ENCODE measurements at places on chromosomes 11 and 22.
A peak's percentile ranks its signal among the peaks of the same experiment; 100 is the strongest.

DNA sequence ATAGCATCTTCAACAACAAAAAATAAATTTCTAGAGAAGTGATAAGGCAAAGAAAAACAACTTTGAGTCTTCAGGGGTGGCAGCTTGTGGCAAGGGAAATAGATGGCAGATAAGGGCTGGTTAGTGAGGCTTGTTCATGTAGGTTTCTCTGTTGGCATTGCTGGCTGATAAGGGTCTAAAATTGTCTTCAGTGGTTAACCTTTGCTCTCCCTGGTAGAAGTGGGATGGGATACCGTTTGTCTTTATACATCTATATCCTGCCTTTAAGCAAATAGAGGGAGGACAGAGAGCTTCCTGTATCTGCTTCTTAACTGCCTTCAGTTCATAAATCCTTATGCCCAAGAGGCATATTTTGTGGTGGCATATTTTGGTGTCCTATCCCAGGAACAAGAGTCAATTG lies 57.1 kb downstream of the TRAF6 start:
- DNase-seq: no peak

DNA sequence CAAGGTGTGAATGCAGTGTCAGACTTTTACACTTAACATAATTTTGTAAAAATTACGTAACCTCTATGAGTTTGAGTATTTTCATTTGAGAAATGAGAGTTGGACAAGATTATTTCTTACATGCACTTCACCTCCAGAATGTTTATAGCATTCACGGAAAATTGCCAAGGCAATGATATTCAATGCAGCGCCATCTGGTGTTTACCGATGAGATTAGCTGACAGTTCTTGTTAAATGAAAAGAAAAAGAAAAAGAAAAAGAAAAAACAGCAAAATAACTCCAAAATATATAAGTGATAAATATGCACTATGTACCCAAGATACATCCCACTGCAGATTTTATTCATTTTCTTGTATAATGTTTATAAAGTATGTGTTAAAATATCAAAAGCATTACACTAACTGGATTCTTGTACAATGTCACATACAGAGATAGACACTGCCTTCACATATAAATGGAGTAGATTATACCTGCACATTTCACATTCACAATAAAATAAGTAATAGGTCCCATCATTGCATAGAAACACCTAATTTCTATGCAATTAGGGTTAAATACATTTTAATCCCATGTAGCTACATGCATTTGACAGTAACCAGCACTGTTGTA lies 976.3 kb upstream of the FAT3 start:
- DNase-seq: no peak

DNA sequence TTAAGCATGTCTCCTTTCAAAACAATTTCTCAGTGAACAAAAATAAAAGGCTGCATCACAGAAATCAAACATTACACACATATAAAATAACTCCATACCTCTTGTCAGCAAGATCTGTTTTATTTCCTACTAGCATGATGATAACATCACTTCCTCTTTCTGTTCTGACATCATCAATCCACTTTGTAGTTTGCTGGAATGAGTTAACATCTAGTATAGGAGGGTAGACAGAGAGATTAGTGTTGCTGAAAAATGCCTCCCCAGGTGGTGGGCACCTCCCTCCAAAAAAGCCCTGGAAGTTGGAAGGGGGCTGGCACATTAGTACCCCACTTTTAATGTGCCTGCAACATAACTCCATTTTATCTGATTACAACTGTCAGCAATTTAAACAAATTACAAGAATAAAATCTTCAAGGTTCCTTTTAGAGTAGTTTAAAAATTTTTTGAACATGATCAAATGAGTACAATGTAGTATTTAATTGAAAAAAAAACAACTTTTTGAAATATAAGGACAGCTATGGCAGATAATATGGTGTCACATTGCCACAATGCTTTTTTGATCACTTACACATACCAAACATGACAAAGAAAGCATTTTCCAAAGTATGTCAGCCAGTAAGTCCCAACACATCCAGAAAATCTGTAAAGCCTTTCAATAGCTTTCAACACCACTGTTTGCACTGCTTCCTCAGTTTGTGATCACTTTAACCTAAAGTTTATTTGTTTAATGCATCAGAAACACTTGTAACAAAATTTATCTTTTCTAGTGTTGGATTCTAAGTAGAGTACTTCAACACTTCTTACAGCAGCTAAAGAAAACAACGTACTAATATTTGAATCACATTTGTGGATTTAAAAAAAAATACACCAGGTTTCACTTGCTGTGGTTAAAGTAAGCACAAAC lies 44.5 kb downstream of the RAB6A start:
- DNase-seq: no peak

GRCh38 chr11:57562596-57562995 lies 4.9 kb downstream of the UBE2L6 start:
- DNase-seq: no peak

GRCh38 chr11:4926608-4927007 lies 2.5 kb upstream of the OR51G1 start:
- no peak for DNase-seq

GRCh38 chr22:39946126-39946502 lies 14.1 kb upstream of the TMA7B start:
- DNase-seq: no peak

DNA sequence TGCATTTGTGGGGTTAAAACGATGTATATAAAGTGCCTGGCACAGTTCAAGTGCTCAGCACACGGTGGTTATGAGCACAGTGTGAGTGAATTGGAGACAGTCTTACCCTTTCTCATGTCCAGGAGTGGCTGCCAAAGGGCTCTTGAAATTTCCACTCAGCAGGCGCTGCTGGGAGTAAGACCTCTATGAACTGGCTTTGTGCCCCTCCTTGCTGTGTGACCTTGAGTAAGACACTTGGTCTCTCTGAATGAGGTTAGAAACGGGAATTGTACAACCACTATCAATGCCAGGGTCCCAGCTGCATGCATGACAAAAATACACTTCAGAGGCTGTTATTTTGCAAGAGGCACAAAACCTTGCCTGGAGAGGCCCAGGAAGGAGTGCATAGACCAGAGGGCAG lies 86.6 kb downstream of the TSPAN18 start:
- DNase-seq: no peak

GRCh38 chr11:98871690-98872089 lies 149.1 kb upstream of the CNTN5 start:
- DNase-seq: no peak

DNA sequence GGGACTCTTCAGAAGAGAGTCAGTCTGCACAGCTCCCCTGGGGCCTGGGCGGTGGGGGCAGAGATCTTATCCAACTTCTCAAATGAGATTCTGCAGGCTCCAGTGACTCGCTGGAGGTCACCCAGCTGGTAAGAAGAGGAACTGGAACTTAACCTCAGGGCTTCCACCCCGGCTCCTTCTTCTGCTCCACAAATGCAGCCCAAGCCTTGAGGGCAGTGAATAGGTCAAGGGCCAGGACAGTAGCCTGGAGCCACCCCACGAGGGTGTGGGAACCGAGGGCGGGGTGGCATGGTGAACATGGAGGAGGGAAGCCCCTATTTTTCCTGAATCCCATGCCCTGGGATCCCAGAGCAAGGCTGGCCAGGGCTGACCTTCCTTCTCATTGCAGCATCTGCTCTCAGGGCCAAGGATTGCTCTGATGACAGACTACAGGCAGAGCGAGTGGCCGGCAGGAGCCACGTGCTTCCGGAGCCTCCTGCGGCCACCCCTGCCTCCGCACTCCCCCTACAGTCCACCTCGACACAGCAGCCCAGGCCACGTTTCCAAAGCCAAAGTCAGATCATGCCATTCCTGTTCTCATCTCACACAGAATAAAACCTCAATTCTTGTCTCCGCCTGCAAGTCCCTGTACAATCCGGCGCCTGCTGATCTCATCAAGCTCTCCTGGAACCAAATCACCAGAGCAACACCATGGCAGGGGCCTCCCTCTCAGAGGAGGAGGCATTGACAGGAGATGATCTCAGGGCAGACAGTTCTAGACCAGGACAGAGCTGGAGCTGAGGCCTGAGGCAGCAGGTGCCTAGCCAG lies 21.1 kb upstream of the UPK3A start:
- peak; percentile 52 for DNase-seq

GRCh38 chr22:22213231-22213630 lies 31.4 kb upstream of the VPREB1 start:
- DNase-seq: no peak

Measured in anterior cingulate cortex (tissue), 58 donors.